ENCODE measurements at places on chromosomes 3 and 15.

- no peak for DNase-seq
Observed at GRCh38 chr15:70340494-70340870, 242.8 kb upstream of the TLE3 start.

DNA sequence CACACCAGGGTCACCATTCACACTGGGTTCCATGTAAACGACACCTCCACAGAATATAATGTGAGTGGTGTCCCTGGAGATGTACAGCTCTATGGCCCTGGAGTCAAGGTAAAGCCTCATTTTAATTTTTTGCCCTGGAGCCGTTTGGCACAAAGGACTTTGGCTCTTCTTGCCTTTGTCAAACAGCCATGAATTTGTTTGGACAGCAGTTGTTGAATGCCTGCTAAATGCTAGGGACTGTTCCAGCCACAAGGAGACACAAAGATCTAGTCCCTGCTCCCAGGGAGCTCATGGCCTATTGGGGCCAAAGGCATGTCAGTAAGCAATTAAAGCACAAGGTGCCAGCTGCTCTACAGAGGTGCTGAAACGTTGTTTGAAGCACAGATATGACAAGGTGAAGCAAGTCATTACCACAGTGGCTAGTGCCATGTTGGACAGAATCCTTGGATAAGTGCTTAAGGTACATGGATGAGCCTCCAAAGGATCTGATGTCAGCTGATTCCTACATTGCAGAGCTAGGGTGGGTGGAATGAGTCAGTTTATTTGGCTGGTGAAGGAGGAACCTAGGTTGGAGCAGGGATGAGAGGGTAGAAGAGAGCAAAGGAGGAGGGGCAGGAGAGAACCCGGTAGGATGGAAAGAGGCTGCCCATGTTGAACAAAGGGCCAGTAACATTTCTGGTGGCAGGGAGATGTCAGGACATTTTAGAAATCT, 171.9 kb upstream of the CTDSPL start:
- DNase-seq: no peak

DNA sequence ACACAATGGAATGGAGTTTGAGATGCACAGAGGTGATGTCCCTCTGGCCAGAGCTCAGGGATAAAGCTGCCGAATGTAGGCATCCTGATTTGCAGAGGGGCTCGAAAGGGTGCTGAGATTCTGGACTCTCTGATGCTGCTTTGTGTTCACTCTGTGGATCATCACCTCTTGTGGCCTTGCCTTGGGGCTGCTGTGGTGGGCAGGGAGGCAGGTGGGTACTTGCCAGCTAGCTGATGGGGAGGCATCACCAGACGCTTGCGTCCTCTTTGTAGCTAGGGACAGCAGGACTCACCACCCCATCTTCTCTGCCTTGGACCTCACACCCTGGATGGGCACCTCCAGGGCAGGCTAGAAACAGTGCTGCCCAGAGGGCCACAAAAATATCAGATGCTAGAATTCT, 14.6 kb upstream of the RASGRF1 start:
- DNase-seq: no peak

DNA sequence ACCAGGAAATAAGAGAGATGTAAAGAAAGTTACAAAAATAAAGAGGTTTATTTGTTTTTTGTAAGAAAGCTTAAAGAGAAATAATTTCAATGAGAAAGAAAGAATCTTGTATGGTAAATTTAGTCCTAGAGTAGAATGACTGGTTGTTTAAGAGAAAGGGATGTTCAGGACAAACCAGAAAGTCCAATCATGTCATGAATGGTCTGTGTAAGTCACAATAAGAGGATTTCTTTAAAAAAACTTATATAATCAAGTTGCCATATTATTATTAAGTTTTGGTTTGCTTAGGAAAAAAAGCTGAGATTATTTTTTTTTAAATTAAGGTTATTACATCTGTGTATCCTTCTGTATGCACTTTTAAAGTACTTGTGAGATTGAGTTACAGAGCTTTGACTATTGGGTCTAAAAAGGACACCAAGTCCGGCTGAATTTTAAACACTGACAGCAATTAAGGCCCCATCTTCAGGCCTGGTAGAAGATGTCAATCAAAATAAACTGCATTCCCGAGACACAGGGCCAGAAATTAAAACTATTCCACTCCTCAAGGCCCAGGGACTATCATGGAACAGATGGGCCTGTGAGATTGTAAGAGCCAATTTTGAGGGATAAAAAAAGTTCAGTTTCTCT, 12.2 kb downstream of the ERICH6 start:
- DNase-seq: no peak

GRCh38 chr15:78711638-78712037, 70.6 kb upstream of the CHRNB4 start:
- DNase-seq: no peak

DNA sequence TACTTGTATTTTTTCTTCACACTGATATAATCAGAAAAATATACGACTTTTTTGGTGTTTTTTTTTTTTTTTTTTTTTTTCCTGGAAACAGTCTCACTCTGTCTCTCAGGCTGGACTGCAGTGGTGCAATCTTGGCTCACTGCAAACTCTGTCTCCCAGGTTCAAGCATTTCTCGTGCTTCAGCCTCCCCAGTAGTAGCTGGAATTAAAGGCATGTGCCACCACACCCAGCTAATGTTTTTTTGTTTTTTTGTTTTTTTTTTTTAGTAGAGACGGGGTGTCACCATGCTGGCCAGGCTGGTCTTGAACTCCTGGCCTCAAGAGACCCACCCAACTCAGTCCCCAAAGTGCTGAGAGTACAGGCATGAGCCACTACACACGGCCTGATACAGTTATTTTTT, 20.8 kb upstream of the DNAAF4 start:
- DNase-seq: no peak

GRCh38 chr15:49848282-49848724, 227.5 kb downstream of the DTWD1 start:
- no peak for DNase-seq

DNA sequence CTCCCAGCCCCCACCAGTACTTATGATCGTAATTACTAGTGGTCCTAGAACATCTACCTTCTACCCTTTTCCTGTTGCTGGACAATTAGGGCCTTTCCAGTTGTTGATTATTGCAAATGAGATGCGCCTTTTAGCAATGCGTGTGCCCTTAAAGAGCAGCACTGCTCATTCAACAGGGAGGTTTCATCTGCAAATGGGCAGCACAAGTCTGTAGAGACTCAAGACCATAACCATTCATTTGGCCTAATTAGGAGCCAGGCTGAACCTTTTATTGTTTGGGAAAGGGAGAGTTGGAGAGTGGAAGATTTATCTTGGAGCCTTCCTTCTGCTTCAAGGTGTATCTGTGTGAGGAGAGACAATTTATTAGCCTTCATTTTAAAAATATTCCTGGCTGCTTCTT, 42.3 kb downstream of the BOC start:
- DNase-seq: no peak

- DNase-seq: no peak
Observed at GRCh38 chr3:142211034-142211433, 14.4 kb downstream of the GK5 start.

DNA sequence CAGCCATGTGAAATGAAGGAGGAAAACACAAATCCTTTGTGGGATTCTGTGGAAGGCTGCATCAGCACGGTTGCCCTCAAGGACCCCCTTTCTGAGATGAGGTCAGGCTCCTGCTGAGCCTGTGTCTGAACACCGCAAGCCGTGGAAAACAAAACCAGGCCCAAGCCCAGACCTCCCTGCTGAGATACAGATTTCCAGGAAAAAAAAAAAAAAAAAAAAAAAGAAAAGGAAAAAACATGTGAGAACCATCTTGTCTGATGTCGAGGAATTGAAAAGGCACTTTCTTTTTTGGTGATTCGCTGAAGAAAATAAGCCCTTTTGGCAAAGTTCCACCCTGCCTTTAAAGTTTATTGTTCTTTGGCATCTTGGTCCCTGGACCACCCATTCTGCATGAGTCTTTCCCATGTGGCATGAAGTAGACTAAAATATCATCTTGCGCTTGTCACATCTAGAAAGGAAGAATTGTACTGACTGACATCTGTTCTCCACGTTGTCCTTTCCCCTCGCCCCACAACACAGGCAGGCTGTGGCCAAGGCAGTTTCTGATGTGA, 117.6 kb downstream of the CHST2 start:
- no peak for DNase-seq

GRCh38 chr3:10242182-10243065, 5.8 kb upstream of the TATDN2 start:
- peak; percentile 78 for DNase-seq

DNA sequence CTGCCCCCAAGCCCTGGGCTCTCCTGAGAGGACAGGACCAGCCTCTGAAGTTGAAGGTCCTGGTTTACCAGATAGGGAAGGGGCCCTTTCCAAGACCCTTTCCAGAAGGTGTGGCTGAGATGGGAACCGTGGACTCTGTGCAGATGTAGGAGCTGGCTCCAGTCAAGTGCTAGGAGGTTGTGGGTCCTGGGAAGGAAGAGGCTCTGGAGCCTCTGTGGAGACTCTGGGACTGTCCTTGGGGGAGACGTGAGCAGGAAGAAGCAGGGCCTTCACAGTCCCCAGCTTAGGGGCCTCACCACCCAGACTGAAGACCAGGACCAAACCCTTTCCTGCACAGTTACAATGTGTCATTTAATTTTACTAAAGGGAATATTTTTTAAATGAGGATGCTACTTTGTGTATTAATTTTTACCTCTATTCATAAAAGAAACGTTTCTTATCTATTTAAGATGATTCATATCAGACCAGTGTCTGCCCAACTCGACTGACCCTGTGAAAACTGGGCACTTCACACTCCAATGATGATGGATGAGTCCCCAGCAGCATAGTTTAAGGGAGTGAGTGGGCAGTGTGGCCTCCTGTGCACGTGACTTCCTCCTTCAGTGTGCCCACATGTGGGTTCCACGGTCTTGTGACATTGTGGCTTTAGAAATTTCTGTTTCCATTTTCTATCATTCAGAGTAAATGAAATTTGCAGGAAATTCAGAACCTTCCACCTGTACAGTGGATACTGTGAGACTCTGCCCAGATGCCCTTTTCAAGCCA, 10.9 kb downstream of the CCR5AS start:
- no peak for DNase-seq

- DNase-seq: no peak
Observed at GRCh38 chr3:31288641-31289100, 244.1 kb upstream of the STT3B start.

DNA sequence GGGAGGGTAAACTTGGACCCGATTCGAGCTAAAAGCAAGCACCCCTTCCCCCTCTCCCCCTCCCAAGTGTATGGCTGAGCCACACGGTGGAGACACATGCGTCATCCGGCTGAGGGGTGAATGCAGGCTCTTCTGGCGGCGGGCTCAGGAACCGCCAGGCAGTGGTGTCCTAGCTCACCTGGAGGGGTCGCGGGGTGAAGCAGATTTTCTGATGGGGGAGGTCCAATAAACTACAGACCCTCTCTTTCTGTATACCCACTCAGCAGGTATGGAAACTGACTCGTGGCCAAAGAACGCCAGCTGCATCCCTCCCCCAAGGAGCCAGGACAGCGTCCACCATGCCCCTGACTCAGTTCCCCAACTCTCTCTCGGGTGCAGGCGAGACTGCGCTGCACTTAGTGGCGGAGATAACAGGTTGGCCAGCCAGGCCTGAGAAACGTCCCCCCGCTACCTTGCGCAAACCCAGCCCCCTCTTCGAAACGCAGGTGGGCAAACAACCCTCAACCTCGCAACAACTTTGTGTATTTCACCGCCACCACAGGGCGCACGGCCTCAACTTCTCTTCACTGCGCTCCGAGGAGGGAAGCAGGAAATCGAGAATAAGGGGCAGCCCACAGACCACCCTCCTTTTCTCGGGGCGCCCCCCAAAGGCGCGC, 1.3 kb downstream of the MAGI1 start:
- no peak for DNase-seq

GRCh38 chr3:41419809-41420208, 220.5 kb downstream of the CTNNB1 start:
- no peak for DNase-seq

DNA sequence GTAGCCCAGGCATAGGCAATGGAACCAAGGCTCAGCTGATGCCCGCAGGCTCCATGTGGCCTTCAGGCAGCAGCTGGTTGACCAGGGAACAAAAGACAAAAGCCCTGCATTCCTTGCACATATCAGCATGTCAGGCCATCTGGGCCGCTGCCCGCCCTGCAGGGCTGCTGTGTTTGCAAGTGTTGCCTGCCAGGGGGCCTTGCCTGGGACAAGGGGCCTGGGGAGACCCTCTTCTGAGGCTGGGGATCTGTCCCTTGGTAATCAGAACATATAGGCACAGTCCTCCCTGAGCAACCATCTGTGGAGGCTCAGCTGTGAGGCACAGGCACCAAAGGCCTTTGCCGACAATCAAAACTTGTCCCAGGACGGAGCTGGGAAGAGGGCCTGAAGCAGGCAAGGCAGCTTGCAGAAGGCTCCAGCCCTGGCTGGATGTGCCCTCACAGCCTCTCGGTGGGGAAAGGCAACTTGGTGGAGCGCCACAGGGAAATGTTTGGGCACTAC, 138.2 kb downstream of the TPRA1 start:
- DNase-seq: no peak

- DNase-seq: no peak
Observed at GRCh38 chr15:26023231-26023630, 160.1 kb upstream of the ATP10A start.

DNA sequence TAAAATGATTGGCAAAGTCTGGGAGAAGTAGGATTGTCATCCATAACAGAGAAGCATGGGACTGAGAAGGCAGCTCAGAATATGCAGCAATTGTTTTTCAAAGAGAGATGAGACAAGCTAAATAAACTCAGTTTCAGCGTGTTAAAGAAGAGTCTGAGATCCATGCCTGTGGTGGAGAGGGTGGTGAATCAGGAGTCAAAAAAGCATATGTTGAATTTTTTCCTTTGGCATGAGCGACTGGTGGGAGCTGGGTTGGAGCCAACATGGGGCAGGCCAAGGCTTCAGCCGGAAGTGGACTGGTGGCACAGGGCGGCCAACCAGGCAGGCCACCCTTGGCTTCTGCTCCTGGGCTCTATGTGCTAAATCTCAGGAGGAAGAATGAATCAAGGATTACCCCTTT, 102.0 kb downstream of the SST start:
- no peak for DNase-seq

DNA sequence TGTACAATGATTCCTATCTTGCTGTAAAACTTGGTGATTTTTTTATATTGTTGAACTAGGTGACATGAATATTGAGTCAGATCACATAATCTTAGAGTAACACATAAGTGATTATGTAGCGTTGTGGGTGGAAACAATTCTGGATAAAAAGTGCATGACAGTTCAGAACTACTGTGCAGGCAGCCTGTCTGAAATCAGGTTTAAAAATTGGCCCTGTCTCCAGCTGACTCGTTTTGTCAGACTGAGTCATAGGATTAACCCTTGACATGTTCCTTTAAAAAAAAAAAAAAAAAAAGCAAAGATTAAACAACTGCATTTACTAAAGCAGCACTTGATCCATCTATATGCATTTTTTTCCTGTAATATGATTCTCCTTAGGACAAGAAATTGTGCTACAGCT, 160.0 kb upstream of the CGNL1 start:
- DNase-seq: no peak

Data from CD4-positive, alpha-beta T cell treated with Interleukin-21 for 1 hour (primary cell).